Aorta (tissue), 5 donors: ENCODE measurements at places on chromosomes 16 and 17. TPM values are rescaled to one million over a fixed set of nuclear protein-coding genes. Genes with fewer than 3 reads are reported as not detected.

ERN2 gene
- not detected for total RNA-seq

SNAI3 gene
- 0.27 TPM for total RNA-seq

BCKDK gene
- total RNA-seq = 37.2 TPM

KREMEN2 gene
- not detected for total RNA-seq

KRT24 gene
- total RNA-seq = not detected

ZNF385C gene
- total RNA-seq = not detected

CACNG1 gene
- not detected for total RNA-seq

- H3K27me3 ChIP-seq = no peaks in the 10 kb centered on the region
- H3K4me3 ChIP-seq = no peak overlapping the region
- H3K36me3 ChIP-seq = no peaks in the 10 kb centered on the region
- no peak overlapping the region for H3K27ac ChIP-seq
- DNase-seq = no peak
- H3K4me1 ChIP-seq = no peaks in the 10 kb centered on the region
Observed at GRCh38 chr16:31401436-31401835, 8.3 kb downstream of the ITGAD start.

GRCh38 chr17:3827124-3827773, 18.8 kb downstream of the NCBP3 start:
- no peak for DNase-seq
- no peak overlapping the region for H3K27ac ChIP-seq
- no peaks in the 10 kb centered on the region for H3K27me3 ChIP-seq
- peaks cover 6% of the 10 kb centered on the region for H3K36me3 ChIP-seq

GRCh38 chr16:87297918-87298631, 19.1 kb downstream of the C16orf95 start:
- no peak for DNase-seq
- no peak overlapping the region for H3K27ac ChIP-seq
- no peaks in the 10 kb centered on the region for H3K4me1 ChIP-seq
- no peak overlapping the region for H3K4me3 ChIP-seq
- H3K36me3 ChIP-seq = no peaks in the 10 kb centered on the region
- H3K27me3 ChIP-seq = no peaks in the 10 kb centered on the region

DNA sequence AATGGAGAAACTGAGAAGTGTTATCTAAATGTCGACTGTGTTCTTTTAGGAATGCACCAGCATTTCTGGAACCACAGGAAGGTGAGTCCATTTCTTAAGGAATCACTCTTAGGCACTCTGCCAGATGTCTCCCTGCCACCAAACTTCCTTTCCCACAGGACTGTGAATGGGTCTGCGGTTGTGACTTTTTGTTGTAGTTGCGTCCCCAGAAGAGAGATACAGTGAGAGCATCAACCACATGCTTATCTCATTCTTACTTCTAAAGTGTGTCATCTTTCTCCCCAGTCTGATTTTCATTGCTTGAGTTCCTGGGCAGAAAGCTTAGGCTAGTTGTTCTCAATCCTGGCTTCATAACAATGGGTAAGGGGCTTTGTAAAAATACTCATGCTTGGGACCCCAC, 13.4 kb downstream of the ITPRIPL2 start:
- H3K36me3 ChIP-seq = no peaks in the 10 kb centered on the region
- H3K27ac ChIP-seq = no peak overlapping the region
- H3K27me3 ChIP-seq = no peaks in the 10 kb centered on the region
- no peak overlapping the region for H3K4me3 ChIP-seq
- H3K4me1 ChIP-seq = no peaks in the 10 kb centered on the region

DNA sequence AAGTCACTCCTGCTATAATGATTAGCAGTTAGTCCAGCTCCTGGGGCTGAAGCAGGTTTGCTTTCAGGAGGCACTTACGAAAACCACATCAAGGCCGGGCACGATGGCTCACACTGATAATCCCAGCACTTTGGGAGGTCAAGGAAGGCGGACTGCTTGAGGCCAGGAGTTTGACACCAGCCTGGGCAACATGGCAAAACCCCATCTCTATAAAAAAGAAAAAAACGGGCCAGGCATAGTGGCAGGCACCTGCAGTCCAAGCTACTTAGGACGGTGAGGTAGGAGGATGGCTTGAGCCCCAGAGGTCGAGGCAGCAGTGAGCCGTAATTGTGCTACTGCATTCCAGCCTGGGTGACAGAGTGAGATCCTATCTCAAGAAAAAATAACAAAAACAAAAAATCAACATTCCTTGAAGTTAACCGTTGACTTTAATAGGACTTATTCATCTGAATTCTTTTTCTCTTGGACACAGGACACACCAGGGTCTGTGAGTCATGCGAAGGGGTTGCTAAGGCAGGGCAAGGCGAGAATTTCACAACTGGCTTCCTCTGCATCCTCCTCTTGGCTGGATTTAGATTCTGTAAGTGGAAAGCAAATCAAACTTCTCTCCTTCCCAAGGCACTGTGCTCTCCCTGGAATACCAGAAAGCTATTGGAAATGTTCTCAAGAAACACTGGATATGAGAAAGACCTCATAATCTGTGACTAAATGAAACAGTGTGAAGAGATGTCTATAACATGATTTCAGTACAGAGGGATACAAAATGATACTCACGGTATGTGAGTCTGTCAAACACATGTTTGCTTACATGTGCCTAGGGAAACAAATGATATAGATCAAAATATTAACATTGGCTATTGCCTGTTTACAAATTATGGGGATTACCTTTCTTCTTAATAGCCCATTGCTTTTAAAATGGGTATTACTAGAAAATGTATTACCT, 99.5 kb downstream of the SYCE1L start:
- DNase-seq = no peak
- H3K36me3 ChIP-seq = no peaks in the 10 kb centered on the region
- no peak overlapping the region for H3K4me3 ChIP-seq
- no peaks in the 10 kb centered on the region for H3K27me3 ChIP-seq

GRCh38 chr16:80027007-80027965, 426.7 kb upstream of the MAF start:
- DNase-seq = peak; percentile 74
- H3K4me1 ChIP-seq = no peaks in the 10 kb centered on the region
- H3K27me3 ChIP-seq = no peaks in the 10 kb centered on the region
- no peak overlapping the region for H3K27ac ChIP-seq
- H3K4me3 ChIP-seq = no peak overlapping the region

- H3K27me3 ChIP-seq = no peaks in the 10 kb centered on the region
- DNase-seq = peak; percentile 76
- no peak overlapping the region for H3K4me3 ChIP-seq
- H3K27ac ChIP-seq = no peak overlapping the region
Observed at GRCh38 chr17:83194186-83194561, 114.8 kb downstream of the METRNL start.

DNA sequence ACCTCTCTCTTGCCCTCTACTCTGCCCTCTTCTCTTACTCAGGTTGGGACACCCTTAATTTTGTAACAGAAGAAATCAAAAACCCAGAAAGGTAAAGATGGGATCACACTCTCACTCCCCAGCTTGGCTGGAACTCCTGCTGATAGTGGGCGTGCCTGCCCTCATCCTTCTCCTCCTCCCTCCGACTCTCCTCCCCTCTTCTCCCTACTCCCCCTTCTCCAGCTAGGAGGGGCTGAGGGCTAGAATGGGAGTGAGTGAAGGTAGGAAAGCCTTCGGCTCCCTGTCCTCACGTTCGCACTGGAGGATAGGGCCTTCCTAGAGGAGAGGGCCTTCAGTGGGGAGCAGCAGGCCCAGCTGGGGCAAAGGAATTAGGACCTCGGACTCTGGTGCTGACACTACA, 20.3 kb downstream of the SLC7A6OS start:
- DNase-seq = no peak
- no peaks in the 10 kb centered on the region for H3K27me3 ChIP-seq
- no peak overlapping the region for H3K4me3 ChIP-seq
- H3K4me1 ChIP-seq = no peaks in the 10 kb centered on the region

GRCh38 chr17:68468788-68469187, 11.5 kb upstream of the WIPI1 start:
- peak overlapping the region; percentile 55 for H3K27ac ChIP-seq
- no peaks in the 10 kb centered on the region for H3K36me3 ChIP-seq
- DNase-seq = no peak
- no peak overlapping the region for H3K4me3 ChIP-seq
- H3K4me1 ChIP-seq = no peaks in the 10 kb centered on the region

DNA sequence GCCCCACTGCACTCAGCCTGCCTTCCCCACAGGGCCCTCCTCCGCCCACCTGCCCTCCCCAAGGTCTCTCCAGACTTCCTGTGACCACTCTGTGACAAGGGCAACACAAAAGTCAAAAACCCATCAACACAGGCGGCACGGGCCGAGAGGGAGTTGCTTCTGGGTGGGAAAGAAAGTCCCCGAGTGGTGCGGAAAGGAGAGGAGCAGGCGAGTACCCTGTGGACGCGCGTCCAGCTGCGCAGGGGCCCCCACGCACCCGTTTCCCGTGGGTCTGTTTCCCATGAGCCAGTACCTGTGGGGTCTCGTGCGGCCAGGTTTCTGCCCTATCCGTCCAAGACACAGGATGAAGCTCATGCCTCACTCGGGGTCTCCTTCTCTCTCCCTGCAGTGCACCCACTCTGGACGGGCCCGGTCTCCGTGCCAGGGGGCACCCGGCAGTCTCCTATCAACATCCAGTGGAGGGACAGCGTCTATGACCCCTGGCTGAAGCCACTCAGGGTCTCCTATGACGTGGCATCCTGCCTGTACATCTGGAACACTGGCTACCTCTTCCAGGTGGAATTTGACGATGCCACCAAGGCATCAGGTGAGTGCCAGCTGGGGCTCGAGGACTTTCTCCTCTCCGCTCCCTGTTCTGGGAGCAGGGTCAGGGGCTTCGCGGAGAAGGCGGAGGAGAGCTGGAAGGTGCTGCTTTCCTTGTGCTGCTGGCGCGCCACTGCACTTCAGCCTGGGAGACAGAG, 12.2 kb downstream of the CD2BP2 start:
- no peaks in the 10 kb centered on the region for H3K4me1 ChIP-seq
- H3K36me3 ChIP-seq = no peaks in the 10 kb centered on the region
- no peak overlapping the region for H3K27ac ChIP-seq
- H3K4me3 ChIP-seq = no peak overlapping the region
- H3K27me3 ChIP-seq = no peaks in the 10 kb centered on the region
- peak; percentile 66 for DNase-seq

GRCh38 chr17:76935331-76935730, 67.1 kb downstream of the MGAT5B start:
- H3K4me1 ChIP-seq = no peaks in the 10 kb centered on the region
- no peak overlapping the region for H3K27ac ChIP-seq
- H3K36me3 ChIP-seq = no peaks in the 10 kb centered on the region
- H3K4me3 ChIP-seq = no peak overlapping the region
- H3K27me3 ChIP-seq = no peaks in the 10 kb centered on the region
- no peak for DNase-seq

GRCh38 chr16:80288616-80289015, 252.2 kb upstream of the DYNLRB2 start:
- no peaks in the 10 kb centered on the region for H3K36me3 ChIP-seq
- H3K4me3 ChIP-seq = no peak overlapping the region
- DNase-seq = no peak
- H3K27ac ChIP-seq = no peak overlapping the region
- no peaks in the 10 kb centered on the region for H3K27me3 ChIP-seq

- H3K4me1 ChIP-seq = no peaks in the 10 kb centered on the region
- no peaks in the 10 kb centered on the region for H3K27me3 ChIP-seq
- H3K4me3 ChIP-seq = no peak overlapping the region
- H3K27ac ChIP-seq = no peak overlapping the region
- DNase-seq = no peak
- H3K36me3 ChIP-seq = no peaks in the 10 kb centered on the region
Observed at GRCh38 chr17:67639979-67640378, 77.8 kb upstream of the NOL11 start.

- no peaks in the 10 kb centered on the region for H3K27me3 ChIP-seq
- no peaks in the 10 kb centered on the region for H3K36me3 ChIP-seq
- H3K27ac ChIP-seq = no peak overlapping the region
- DNase-seq = peak; percentile 4
- H3K4me3 ChIP-seq = no peak overlapping the region
Observed at GRCh38 chr17:279776-280175, 72.8 kb downstream of the RPH3AL start.

DNA sequence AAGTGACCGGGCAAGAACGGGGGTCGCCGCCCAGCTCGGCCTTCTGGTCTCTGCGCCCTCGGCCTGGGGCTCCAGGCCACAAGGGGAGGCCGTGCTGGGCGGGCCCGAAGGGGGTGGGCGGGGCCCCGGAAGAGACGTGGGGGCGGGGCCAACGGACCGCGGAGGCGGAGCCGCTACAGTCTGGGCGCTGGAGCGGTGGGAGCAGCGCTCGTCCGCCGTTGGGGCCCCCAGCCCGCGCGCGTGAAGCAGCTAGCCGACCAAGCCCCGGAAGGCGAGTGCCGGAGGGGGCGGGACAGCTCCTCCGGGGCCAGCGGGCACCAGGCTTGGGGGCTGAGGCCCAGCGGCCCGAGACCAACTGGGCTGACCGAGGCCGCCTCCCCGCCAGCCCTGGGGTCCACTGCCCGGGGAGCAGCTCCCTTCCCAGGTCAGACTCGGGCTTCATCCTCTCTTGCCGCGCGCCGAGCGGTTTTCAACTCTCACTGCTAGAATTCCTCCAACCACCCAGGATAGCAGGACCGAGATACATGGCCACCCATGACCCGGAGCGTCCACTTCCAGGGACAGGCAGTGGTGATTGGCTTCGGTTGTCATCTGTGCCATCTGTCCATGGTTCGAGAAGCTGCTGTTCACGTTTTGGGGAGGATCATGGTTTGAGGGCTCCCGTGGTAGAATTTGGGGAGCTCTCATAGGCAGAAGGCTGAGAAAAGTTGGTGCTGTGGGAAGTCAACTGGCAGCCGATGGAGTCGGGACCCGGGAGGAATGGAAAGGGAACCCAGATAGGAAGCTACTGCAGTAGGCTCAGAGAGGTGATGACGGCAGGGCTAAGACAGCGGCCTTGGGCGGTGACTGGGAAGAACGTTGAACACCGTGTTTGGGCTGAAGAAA, 44.6 kb upstream of the LCMT1 start:
- no peaks in the 10 kb centered on the region for H3K4me1 ChIP-seq
- H3K27me3 ChIP-seq = no peaks in the 10 kb centered on the region
- DNase-seq = peak; percentile 90
- no peaks in the 10 kb centered on the region for H3K36me3 ChIP-seq
- H3K27ac ChIP-seq = peak overlapping the region; percentile 91

DNA sequence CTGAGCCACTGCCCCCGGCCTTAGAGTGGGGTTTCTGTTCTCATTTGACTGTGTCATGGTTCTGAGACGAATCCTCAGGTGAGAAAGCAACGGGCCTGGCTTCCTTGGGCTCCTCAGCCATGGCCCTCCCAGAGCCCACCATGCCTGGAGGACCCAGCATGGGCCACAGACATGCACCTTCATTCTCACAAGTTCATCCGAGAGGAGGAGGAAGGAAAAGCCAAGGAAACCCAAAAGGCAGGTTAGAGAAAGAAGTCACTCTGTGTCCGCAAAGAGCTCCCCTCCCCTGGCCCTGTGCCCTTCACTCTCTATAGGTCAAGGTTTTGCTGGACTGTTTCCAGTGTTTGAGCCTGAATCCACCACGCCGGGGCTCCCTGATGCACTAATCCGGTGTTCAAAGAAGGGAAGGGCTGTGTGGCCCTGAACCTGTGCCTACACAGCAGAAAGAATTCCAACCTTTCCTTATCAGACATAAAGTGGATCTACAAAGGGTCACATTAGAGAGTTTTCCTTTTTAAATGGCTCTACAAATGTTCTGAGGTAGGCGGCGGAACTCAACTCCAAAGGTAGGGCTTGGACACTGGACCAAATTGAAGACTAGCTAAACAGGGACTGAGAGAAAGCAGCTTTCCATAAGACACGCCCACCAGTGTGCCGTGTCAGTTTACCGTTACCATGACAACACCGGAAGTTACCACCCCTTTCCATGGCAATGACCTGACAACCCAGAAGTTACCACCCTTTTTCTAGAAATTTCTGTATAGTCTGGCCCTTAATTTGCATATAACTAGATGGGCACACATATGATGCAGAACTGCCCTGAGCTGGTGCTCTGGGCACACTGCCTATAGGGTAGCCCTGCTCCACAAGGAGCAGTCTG, 15.9 kb upstream of the PECAM1 start:
- no peak overlapping the region for H3K4me3 ChIP-seq
- H3K4me1 ChIP-seq = no peaks in the 10 kb centered on the region
- no peaks in the 10 kb centered on the region for H3K36me3 ChIP-seq
- DNase-seq = peak; percentile 31
